ENCODE measurements at places on chromosomes 1 and 21. TPM values are rescaled to one million over a fixed set of nuclear protein-coding genes. Genes with fewer than 3 reads are reported as not detected.

PCBP3 gene
- 4.2 TPM for polyA plus RNA-seq

DNA sequence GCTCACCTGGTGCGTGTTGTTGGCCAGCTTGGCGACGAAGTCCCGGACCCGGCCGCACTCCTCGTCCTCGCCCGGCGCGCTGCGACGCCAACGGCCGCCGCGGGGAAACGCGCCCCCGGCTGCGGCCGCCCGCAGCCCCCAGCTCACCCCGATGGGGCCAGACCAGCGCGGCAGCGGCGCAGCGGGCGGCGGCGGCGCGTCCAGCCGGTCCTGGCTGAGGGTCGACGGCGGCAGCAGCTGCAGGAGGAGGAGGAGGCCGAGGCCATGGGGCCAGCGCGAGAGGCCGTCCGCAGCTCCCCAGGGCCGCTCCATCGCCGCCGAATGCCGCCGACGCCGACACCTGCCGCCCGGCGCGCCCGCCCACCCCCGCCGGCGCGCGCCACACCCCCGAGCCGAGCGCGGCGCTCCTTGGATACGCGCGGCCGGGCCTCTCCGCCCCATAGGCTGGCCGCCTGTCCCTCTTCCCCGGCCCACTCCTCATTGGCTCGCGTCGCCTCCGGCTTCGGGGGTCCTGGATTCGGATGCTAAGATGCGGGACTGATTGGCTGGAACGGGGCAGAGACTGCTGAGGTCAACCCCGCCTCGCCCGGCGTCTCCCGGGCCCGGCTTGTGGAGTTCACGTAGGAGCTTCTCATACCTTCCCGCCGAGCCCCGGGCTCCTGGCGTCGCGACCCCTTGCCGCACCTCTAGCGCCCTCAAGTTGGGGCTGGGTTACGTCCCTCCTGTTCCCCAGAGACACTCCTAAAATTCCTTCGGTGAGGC lies at the start of gene SORT1:
TSS of gene SORT1 (minus strand) at position 338 of the 762 bp plus-strand sequence. CDS start at position 312, 26 bp downstream.
- DNase-seq, result peak; percentile 96

DNA sequence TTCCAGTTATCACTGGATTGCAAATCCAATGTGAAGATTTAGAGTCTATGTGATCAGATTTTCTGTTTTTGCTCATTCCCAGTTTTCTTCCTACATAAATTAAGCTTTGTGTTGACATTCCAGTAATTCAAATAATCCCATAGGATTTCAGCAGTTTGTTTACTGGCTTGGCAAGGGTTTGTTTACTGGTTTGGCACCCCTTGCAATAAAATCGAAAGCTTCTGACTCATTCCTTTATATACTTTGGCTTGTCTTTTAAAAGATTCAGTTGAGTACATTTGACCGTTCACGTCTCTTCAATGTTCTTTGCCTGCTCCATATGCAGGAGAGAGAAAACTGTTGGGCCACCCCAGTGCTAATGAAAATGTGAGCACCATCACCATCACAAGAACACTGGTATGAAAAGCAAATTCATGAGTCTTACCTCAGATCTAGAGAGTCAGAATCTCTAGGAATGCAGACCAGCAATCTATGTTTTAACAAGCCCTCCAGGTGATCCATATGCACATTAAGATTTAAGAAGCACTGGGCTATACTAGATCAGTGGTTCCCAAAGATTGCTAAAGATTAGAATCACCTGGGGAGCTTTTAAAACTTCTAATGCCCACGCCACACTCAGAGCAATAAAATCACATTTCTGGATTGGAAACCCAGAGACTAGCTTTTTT lies 32.8 kb downstream of the ZC3H11B start:
- no peak for DNase-seq

- no peak for DNase-seq
These were observed 62.9 kb downstream of the GADD45A start for GRCh38 chr1:67747671-67748546.

DNA sequence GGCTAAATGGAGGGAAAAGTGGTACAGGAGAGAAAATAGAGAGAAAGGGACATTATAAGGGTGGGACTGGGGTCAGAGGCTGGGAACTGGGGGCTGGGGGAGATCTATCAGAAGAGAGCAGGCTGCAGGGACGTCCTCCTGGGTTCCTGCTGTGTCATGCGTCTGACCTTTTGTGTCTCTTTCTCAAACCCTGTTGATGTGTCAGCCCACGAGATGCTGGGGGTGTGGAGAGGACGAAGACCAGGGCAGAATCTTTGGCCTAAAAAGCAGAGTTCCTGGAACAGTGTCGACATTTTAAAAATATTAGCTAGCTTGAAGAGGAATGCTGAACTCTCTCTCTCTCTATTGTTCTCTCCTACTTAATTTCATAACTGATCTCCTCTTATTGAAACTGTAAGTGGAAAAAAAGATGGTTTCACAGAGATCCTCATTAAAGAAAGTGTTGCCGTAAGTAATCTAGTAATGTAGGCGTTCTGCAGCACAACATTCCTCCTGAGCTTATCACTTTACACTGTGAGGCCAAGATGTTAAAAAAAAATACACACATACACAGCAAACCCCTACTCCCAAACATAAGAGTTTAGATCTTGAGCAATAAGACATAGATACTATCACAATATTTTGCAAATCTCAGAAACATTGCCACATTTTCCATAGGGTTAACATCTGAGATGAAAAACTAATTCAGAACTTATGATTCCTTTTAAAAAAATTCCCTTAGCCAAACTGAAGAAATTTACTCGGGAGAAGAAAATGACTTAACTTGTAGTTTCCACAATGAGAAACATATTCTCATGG lies 52.6 kb downstream of the RUNX1 start:
- DNase-seq, result no peak

C1orf167 gene
- not detected for polyA plus RNA-seq

GRCh38 chr21:38249256-38249655 lies 7.5 kb upstream of the KCNJ15 start:
- no peak for DNase-seq

DNA sequence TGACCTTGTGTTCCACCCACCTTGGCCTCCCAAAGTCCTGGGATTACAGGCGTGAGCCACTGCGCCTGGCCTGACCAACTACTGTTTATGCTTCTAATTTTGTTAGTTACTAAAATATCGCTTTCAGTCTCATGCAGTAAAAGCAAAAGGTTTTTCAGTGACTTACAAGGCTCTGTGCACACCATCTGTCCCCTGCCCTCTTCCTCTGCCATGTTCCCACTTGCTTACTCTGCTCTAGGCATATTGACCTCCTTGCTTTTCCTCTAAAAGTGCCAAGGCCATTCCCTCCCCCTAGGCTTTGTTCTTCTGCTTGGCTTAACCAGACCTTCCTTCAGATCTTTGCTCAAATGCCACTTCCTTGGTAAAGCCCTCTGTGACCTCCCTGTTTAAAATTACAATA lies 276.9 kb downstream of the KIF26B start:
- DNase-seq, result no peak

DNA sequence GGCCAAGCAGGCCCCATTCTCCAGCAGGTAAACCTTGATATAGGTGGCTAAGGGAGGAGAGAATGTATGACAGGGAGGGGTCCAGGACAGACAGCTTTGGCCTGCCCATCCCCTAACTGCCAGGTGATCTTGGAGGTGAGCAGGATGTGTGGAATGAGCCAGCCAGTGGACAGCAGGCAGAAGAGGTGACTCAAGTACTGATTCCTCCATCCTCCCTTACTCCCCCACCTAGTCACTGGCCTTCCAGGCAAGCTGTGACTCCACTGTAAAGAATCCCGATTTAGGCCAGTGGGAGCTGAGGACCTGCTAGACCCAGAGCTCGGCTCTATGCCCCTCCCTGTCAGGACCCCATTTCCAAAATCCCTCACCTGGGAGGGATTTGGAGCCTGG lies 36.6 kb downstream of the RIMS3 start:
- no peak for DNase-seq

GRCh38 chr1:15684042-15684461 lies at the start of gene PLEKHM2:
TSS of gene PLEKHM2 (plus strand) at chr1:15684320. CDS start at chr1:15684559, 239 bp downstream.
- DNase-seq, result peak; percentile 93

- DNase-seq, result no peak
These were observed 35.0 kb downstream of the SLC35F3 start for GRCh38 chr1:233939451-233939850.

ADORA3 gene
- polyA plus RNA-seq, result not detected

- peak; percentile 99 for DNase-seq
These were observed at the start of gene RRP1 for GRCh38 chr21:43789276-43790009. TSS of gene RRP1 (plus strand) at chr21:43789577. CDS start at chr21:43789630, 53 bp downstream.

- no peak for DNase-seq
These were observed 99.2 kb upstream of the BTG3 start for GRCh38 chr21:17711896-17712295.

- DNase-seq, result no peak
These were observed 30.7 kb downstream of the EIF2D start for GRCh38 chr1:206581571-206581981.

LGR6 gene
- not detected for polyA plus RNA-seq

GJA4 gene
- not detected for polyA plus RNA-seq

DNA sequence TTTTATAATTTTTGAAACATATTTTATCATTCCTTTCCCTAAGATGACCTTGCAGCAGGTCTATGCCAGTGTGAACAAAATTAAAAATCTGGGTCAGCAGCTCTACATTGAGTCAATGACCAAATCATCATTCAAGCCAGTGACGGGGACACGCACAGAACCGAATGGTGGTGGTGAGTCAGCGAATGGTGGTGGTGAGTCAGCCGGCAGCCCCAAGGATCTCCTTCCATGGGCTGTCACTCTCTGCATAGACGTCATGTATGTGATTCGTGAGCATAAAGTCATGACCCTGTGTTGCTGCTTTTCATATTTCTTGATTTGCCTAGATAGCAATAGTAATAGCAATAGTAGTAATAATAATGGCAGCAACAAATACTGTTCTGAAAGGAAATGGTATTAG lies 26.3 kb downstream of the PER3 start:
- DNase-seq, result no peak

GRCh38 chr1:180566026-180566425 lies 7.3 kb downstream of the OVAAL start:
- no peak for DNase-seq

BACE2 gene
- 21.8 TPM for polyA plus RNA-seq

CHRM3 gene
- polyA plus RNA-seq, result 0.16 TPM

GRCh38 chr1:230251644-230252191 lies 174.4 kb downstream of the PGBD5 start:
- no peak for DNase-seq

Measured in SK-N-SH (cell line).